ENCODE measurements at places on chromosomes 2 and 18.

DNA sequence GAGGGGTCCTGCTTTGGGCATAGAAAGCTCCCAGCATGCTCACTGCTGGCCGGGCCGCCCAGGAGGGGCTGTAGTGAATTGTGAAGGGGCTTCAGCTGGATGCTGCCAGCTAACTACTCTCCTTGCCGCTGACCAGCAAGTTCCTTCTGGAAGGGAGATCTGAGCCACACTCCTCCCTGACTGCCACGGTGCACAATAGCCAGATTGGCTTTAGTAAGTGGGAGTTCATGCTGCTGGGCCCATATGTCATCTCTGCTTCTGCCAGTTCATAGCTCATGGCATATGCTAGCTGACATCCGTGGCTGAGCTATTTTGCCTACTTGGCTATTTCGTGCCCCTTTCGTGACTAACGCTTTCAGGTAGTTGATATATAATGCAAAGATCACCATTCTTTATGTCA is 51.6 kb upstream of the ROCK2 start:
- no peak for DNase-seq

DNA sequence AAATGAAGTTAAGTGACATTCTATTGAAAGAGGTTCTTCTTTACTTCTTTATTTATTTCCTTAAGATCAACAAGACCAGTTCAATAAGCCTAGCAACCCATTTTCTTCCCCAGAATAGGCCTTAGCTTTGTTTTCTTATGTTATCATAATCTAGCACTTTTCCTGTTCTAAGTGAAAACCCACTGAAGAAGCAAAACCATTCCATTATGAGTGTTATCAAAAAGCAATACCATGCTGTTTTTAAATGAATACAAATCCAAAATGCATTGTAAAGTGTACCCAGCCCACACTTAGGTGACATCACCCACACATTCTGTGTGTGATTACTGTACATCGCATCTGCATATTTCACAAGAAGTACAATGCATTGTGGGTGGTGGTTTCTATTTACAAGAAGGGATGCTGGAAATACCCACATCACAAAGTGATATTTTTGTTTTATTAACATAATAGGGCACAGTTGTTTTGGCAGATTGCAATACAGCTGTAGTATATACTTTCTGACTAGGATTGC is 679.5 kb downstream of the KCNJ3 start:
- no peak for DNase-seq

DNA sequence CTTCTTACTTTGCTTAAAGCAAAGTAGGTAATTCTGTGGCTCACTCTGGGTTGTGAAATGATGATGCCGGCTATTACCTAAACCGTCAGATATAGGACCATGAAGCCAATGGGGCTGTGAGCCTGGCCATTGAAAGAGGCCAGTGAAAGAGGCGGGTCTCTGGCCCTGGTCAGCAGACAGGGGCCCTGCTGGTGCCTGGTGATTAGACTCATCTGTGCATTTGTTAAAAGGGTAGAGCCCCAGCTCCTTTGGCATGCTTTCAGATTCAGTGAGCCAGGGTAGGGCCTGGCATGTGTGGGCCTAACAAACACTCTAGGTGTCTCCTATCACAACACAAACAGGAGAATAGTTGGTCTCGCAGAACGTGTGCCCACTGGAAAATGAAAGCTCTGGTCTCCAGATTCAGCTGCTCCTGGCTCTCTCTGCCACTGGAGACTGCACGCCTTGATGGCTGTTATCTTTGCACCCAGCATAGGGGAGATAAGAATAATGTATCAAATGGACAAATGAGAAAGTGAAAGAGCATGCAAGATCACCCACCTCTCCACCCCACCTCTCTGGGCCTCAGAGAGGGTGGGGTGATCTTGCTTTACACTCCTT is 6.9 kb downstream of the LRRC30 start:
- DNase-seq = no peak

- no peak for DNase-seq
These were observed 1.2 kb upstream of the TNS1 start for GRCh38 chr2:218003981-218004419.

DNA sequence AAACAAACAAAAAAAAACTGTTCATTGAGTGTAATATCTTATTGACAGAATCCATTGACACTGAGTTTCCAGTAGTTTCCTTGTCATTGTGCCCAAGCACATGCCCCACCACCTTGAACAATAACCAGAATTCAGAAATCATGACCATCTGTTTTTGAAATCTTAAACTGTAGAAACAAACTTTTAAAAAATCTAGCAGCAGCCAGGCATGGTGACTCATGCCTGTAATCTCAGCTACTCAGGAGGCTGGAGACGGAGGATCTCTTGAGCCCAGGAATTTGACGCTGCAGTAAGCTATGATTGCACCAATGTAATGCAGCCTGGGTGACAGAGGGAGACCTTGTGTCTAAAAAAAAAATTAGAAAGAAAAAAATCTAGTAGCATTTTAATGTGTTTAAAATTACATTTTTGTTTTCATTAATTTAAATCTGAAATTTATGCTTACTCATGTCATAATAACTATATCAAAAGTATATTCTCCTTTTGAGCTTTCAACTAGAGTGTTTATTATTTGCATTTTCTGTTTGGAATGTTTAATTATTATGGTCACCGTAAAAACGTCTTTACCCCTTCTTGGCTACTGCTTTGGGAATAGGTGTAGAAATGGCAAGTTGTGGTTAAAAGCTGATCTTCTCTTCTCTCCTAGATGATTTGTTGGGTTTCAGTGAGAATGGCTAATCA is 25.2 kb upstream of the STON1 start:
- DNase-seq = no peak

GRCh38 chr2:128549646-128550260 is 231.1 kb upstream of the HS6ST1 start:
- peak; percentile 29 for DNase-seq

GRCh38 chr2:235852526-235852920 is 315.7 kb downstream of the GBX2 start:
- DNase-seq = peak; percentile 31

- DNase-seq = no peak
These were observed 77.6 kb downstream of the AP1S3 start for GRCh38 chr2:223759569-223760430.

GRCh38 chr2:71893646-71894045 is 254.0 kb downstream of the CYP26B1 start:
- no peak for DNase-seq

GRCh38 chr2:173957517-173957916 is 7.7 kb downstream of the SP3 start:
- no peak for DNase-seq

DNA sequence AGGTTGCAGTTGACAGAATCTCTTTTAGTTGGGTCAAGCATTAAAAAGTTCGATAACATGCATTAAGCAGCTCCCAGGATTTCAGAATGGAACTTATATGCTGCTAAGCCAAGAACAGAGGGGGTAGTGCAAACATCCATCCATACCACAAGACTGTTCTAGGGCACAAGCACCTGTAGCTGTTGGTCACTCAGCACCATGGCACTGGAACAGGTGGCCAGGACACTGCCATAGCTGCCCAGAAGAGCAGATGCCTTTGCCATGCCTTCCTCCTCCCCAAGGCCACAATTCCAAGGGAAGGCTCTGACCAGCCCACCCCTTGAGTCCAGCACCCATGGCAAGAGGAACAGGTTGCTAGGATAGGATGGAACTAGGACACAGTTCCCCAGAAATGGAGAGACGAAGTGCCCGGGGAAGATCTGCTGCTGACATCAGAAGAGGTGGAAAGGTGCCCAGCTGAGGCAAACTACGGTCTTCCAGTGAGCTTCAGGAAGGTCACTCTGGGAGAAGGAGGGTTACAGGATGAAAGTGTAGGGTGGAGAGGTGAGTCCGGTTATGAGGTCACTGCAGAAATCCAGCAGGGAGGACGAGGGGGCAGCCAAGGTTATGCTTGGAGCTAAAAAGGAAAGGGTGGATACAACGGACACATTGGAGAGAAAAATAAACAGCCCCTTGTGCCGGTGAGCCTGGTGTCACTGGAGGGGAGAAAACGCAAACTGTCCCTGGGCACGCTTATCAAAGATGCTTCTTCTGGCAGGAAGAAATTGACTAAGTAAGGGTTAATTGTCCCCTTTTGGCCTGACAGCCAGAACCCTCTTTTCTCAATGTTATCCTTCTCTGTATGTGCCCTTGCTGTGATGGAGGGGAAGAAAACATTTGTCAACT is 41.9 kb downstream of the C1QL2 start:
- DNase-seq = no peak

- peak; percentile 66 for DNase-seq
These were observed 9.9 kb downstream of the TMBIM1 start for GRCh38 chr2:218282173-218282991.

GRCh38 chr2:58957188-58957840 is 716.2 kb upstream of the FANCL start:
- DNase-seq = no peak

DNA sequence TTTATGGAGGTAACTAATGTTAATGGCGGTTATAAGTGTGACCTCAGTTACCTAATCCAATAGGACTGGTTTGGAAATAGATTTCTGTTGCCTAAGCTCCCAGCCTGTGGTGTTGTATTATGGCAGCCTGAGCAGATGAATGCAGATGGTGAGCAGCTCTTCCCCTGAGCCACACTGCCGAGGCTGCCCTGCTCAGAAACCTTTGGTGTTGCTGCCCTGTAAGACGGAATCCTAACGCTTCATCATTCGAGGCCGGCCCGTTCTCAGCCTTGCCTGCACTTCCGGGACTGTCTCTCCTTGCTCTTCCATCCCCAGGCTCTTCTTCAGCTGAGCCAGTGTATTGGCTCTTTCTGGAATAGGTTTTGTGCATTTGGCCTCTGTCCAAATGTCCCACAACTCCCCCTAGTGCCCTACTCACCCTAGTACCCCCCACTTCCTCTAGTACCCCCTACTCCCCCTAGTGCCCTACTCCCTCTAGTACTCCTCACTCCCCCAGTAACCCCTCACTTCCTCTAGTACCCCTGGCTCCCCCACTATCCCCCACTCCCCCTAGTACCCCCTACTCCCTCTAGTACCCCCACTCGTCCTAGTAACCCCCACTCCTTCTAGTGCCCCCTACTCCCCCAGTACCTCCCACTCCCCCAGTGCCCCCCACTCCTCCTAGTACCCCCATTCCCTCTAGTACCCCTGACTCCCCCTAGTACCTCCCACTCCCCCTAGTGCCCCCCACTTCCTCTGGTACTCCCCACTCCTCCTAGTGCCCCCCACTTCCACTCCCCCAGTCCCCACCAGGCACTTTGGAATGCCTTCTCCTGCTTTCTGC is 106.0 kb upstream of the TAF1B start:
- DNase-seq = no peak

GRCh38 chr18:23131693-23132319 is 3.5 kb upstream of the CABLES1 start:
- no peak for DNase-seq

DNA sequence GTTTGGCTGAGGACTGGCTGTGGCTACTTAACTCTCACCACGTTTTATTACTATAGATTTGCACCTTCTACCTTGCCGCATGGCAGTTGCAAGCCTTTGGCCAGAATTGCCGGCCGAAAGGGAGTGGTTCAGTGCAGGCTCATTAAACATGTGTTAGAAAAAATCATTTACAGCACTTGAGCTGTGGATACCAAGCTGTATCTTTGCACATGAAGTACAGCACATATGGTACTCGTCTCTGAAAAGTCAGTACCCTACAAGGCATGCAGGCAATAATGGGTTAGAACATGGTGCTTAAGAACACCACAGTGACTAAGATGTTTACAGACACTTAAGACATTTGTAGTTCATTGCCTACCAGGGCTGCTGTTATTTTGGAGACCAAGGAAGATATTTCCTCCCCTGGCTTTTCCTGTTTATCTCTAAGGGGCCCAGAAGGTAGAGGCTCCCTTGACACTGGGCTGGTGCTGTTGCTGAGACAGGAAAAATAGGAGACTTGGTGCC is 103.1 kb downstream of the ZNF532 start:
- DNase-seq = no peak

- no peak for DNase-seq
These were observed 21.3 kb downstream of the OTOF start for GRCh38 chr2:26456440-26457250.

GRCh38 chr18:44117821-44118220 is 562.9 kb upstream of the SETBP1 start:
- no peak for DNase-seq

DNA sequence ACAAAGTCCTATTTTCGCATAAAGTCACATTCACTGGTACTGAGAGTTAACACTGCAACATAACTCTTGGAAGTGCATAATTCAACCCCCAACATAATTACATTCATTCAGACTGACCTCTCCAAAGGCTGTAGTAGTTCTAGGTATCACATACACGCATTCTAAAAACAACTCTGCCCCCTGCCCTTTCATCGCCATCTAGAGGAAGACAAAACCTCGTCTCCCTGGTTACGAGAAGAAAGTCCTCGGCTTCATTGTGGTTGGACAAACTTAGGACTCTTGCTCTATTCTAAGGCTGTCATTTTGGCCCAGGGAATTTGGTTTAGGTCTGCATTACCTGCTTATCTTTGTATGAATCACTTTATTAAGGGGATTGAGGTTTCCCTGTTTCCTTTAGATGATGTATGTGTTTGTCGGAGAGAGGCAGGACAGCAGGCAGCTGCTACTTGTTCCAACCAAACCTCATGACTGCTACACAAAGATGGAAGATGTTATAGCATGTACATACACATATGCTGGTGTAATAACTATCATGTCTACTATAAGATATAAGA is 215.4 kb upstream of the NRXN1 start:
- no peak for DNase-seq

DNA sequence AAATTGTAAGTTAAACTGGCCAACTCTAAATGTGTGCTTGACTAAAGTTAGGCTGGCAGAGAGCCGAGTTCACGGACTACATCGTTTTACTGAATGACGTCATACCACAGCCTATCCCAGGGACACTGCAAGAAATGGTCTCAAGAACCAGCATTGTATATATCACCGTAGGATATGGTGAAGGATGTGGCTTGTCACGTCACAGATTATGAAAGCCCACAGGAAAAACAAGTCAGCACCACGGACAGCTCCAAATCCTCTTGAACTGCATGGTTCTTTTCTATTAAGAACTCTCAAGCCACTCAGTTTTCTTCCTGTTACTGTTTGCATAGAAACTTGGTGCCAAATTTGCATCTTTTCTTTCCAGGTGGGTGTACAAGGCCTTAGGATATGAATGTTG is 85.1 kb upstream of the ACAA2 start:
- no peak for DNase-seq

- no peak for DNase-seq
These were observed 52.6 kb downstream of the GNAL start for GRCh38 chr18:11741505-11742145.

- no peak for DNase-seq
These were observed 85.4 kb upstream of the HS6ST1 start for GRCh38 chr2:128403814-128404708.
